ENCODE measurements at places on chromosomes 4 and X.

DNA sequence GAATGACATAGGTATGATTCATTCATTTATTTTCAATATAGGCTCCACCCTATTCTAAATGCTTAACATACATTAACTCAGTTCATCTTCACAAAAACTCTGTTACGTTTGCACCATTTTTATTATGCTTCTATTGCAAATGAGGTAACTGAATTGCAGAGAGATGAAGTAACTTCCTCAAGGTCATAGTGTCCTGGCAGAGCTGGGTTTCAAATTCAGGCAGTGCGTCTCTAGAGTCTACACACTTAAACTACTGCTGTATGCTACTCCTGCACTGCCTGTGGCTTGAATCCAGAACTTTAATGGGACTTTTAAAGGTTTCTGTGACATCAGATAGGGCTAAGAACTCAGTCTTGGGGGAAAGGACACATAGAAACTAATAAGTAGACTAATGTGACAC lies 413.4 kb downstream of the UBE2NL start:
- no peak for DNase-seq

DNA sequence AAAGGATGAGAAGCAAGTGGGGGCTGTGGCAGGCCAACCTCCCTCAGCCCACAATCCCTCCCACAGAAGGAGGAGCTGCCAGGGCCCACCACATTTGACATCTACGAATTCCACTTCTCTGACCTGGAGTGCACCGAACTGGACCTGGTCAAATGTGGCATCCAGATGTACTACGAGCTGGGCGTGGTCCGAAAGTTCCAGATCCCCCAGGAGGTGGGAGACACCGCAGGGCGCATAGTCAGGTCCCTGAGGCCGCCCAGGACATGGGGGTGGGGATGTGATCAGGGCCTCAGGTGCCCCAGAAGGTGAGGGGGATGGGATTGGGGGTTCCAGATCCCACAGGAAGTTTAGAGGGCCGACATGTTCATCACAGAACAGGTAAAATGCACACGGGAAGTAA lies 13.7 kb downstream of the ATP5ME start:
- no peak for DNase-seq

DNA sequence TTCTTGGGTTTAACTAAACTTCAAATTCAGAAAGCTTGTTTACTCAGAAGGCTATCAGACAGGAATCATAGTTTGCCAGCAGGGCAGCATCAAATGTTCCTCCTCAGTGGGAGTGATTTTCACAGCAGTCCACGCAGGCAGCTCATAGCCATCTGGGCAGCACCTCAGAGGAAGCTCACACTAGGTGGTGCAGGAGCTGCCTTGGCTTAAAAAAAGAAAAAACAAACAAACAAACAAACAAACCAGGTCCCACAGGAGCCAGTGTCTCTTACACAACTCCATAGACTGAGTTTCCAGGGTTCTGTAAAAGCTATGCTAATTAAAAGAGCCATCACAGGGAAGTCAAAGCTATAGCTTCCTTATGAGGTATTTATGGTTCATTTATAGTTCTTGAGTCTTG lies 10.5 kb upstream of the KLHL5 start:
- no peak for DNase-seq

DNA sequence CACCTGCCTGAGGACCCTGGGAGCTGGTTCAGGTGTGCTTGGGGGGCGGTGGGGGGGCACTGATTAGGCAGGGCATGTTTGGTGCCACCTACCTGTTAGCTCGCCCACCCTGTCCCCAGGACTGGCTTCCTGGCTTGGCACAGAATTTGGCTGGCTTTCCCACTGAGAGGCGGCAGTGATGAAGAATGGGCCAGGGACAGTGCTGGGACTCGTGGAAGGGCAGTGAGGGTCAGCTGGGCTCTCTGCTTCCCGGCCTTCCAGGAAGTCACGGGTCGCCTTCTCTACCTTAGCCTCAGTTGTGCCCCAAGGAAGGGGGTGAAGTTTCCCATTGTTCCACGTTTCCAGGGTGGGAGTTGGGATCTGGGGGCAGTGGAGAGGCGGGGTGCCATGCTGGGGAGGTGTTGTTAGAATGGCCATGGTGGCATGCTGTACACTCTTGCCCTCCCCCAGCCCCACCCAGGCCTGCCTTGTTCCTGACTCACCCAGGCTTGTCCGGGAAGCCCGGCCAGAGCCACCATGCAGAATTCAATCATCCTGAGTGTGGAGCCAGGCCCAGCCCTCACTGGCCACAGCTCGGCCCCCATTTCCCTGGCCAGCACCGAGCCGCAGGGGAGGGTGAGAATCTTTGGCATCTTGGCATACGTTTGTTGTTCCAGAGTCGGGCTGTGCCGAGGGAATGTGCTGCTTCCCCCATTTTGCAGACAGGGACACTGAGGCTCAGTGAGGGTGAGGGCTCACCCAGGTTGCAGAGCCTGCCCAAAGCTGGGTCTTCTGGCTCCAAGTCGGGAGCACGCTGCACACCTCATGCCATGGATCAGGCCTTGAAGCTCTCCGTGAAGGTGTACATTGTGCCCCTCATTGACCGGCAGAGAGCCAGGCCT lies 21.9 kb upstream of the GPR78 start:
- no peak for DNase-seq

GRCh38 chr4:88144048-88144447 lies 14.4 kb downstream of the ABCG2 start:
- DNase-seq, result no peak

GRCh38 chr4:102298716-102299115 lies 46.6 kb downstream of the SLC39A8 start:
- no peak for DNase-seq

DNA sequence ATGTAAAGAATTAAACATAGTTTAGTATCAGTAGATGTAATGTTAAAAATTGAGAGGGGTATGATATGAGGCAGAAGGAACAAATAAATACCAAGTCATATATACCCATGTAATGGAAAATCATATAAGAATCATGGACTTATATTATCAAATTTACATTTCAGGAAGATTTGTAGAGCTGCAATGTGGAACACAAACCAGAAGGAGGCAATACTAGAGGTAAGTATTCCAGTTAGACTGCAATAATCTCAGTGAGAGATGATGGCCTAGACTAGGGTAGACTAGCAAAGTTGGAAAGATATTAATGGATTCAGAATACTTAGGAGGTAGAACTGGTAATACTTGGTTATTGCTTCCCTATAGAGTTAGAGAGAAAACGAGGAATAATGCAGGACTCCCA lies 603.0 kb upstream of the KLHL4 start:
- DNase-seq, result no peak

GRCh38 chrX:45598861-45599260 lies 398.2 kb upstream of the DIPK2B start:
- no peak for DNase-seq

GRCh38 chr4:16377887-16378286 lies 151.6 kb upstream of the TAPT1 start:
- no peak for DNase-seq

DNA sequence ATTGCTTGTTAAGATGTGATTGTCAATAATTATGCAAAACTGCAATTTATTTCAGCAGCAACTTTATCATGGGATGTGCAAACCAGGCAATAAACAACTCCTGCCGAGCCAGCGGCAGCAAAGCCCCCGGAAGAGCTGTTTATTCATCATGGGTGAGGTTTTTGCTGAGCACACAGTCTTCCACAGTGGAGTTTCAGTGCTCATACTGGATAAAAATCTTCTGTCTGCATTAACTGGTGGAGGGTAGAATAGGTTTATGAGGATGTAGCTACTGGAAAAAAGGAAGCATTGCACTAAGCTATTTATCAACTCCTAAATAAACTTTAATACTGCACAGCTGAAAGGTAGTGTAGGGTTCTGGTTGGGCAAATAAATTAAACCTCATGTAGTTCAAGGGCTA lies 557.4 kb upstream of the FTHL17 start:
- DNase-seq, result no peak

- DNase-seq, result no peak
Observed at GRCh38 chrX:147710301-147710700, 201.4 kb upstream of the FMR1 start.

DNA sequence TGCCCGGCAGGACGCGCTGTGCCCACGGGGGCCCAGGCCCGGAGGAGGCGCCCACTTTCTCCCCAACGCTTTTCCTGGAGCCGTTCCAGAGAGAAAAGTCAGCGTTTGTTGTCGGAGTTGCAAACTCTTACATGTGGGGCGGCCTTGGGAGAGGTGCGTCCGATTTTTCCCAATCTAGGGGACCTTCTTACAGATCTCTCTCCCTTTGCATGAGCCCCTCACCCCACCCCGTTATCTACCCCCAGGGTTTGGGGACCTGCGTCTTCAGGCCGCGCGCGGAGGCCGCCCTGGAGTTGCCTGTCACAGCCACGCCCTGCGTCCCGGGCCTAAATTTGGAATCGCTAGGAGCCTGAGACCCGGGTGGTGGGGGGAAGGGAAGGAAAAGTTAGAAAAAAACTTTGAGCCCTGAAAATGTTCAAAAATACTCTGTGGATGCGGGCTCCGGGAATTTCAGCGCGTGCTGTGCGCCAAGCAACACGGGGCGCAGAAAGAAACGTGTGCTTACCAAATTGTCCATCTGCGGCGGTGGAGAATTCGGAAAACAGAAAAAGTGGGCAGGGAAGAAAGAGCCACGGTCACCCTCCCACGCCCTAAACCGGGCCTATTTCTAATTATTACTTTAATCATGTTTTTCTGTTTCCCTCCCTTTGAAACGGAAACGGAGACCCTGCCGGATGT lies 587 bp downstream of the CD99 start:
- DNase-seq, result no peak

DNA sequence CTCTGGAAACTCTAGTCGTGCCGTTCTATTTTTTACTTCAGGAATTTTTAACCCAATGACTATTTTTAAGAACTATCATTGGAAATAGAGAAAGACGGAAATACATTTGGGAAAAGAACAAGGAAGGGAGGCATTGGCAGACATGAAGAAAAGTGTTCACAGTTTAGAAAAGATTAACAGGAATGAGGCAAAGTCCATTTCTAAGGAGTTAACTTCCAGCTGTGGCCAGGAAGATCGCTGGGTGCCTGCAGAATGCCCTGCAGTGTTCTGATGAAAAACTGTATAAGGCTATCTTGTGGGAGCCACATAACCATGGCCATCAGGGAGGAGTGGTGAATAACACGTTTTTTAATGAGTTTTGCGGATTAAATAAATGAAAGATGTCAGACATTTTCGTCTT lies 150.6 kb upstream of the VCX3A start:
- no peak for DNase-seq

DNA sequence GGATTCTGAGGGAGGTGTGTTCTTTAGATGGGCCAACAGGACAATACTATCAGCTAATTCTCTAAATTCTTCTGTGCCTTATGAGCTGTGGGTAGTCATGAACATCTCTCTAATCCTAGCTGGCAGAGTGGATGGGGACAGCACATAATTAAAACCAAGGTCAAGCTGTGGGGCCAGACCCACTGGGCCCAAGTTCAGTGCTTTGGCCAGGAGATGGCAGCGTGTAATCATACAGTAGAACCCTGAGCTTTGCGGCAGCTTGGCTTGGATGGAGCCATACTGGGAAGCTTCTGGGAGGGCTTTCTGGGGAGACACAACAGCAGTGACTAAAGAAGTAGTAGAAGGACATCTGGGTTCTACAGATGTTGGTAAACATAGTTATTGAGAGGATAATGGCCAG lies 140.3 kb upstream of the CXCL13 start:
- no peak for DNase-seq

DNA sequence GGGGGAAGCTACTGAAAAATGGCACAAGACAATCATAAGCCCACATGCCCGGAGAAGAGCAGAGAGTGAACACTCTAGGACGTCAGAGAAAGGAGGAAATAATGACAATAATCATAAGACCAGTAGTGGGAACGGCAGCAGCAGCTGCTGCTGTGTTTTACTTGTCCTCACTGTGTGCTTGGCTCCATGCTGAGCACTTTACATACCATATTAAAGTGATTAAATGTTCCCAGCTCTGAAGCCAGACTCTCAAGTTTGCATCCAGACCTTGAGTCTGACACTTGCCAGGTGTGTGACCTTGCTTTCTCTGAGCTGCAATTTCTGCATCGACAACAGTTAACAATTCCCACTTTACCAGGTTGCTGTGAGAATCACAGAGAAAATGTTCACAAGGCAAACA lies 255.4 kb downstream of the SPANXN1 start:
- no peak for DNase-seq

GRCh38 chr4:99574530-99575324 lies at the start of gene MTTP:
MTTP (plus strand) TSS chr4:99574824; CDS start chr4:99574910, 86 bp downstream.
- no peak for DNase-seq

GRCh38 chr4:181688432-181688831 lies 554.8 kb upstream of the TENM3 start:
- DNase-seq, result no peak

GRCh38 chr4:3217771-3218170 lies 31.2 kb upstream of the MSANTD1 start:
- no peak for DNase-seq

DNA sequence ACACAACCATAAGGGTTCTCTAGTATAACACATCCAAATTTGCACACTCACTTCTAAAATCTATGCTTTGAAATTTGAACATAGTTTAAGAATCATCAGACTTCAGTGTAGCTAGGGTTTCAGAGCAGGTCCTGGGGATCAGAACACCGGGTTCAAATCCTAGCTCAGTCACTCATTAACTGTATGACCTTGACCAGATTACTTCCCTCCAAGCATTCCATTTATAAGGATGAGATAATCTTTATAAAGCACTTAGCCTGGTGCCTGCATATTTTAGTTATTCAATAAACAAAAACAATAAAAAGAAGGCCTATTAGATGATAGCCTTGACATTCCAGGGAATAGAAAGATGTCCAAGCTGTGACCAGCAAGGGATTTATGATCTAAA lies 4.8 kb upstream of the STBD1 start:
- DNase-seq, result no peak

DNA sequence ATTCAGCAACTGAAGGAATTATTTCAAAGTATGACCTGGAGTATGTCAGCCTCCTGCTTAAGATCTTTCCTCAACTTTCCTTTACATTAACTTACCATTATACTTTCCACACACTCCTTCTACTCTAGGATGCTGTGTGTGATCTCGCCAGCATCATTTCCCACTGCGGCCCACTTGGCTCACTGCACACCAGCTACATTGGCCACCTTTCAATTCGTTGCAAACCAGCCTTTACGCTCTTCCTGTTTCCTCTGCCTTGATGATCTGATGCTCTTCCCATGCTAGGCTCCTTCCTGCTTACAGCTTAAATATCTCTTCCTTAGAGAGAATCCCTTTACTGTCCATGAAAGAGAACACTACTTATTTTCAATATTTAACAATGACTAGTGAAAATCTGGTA lies 95.1 kb downstream of the GPM6A start:
- no peak for DNase-seq

- no peak for DNase-seq
Observed at GRCh38 chr4:14269824-14270223, 642.3 kb upstream of the BOD1L1 start.

- no peak for DNase-seq
Observed at GRCh38 chr4:10063544-10064300, 42.4 kb upstream of the SLC2A9 start.

DNA sequence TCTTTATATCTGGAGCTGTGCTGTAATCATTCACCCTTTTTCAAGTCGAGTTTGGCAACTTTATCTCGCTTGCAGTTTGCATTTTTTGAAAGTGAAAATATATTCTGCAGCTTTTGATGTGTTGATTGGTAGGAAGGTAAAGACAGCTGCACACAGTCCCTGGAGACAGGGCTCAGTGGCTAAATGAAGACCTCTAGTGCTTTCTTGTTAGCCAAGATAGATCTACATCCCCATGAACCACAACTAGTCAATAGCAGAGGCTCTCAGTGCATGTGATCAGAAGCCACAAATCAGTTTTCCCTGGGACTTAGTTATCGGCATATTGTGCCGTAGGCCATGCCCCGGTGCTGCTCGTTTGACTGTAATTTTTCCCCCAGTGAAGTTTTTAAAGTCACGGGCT lies 587.7 kb upstream of the PITX2 start:
- no peak for DNase-seq

All from stimulated activated CD8-positive, alpha-beta memory T cell treated with anti-CD3 and anti-CD28 coated beads, Interleukin-4, amount 100 ng/mL, for 4 hours (primary cell).